ENCODE measurements at places on chromosomes 4 and X.

DNA sequence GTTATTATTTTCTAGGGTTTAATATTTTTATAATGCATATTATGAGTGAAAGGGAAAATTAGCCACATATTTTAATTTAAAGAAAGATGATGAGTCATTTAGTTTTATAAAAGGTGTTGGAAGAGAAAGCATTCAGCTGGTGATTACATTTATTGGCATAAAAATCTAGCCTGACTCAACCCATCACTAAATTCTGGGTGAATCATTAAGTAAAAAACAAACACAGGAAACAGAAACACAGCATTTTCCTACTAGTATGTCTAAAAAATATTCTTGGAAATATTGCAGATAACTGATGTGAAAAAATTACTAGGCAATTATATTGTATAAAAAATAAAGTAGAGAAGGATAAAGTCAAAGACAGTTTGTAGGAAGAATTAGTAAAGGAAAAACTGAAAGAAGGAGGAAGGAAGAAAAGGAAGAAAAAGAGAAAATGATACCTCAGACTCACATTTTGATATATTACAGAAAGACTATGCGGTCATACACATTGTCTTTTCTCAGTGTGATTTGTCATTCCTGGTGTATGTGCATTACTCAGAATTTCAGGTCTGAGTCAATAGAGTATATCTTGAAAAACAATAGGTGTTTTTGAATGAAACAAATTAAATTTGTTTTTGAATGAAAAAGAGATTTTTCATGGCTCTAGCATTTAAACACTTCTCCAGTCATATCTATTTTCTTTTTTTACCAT is 48.0 kb upstream of the SPOCK3 start:
- DNase-seq = no peak

DNA sequence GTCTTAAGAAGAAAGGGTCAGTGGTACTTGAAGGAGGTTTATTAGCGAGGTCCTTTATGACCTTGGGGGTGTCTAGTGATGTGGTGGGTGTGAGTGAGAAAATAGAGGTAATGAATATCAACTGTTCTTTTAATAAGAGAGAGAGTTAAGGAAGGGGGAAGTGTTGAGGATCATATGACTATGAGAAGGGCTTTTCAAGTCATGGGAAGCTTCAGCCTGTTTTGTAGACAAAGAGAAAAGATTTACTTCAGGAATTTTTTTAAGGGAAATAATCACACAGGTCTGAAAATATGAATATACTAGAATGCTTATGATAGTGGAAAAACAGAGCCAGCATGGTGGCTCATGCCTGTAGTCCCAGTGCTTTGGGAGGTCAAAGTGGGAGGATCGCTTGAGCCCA is 41.3 kb upstream of the MTMR1 start:
- DNase-seq = no peak

- DNase-seq = peak; percentile 47
Observed at GRCh38 chr4:167622481-167623240, 388.4 kb upstream of the SPOCK3 start.

GRCh38 chr4:124189545-124189944 is 523.0 kb downstream of the ANKRD50 start:
- DNase-seq = no peak

GRCh38 chrX:93259029-93259428 is 414.3 kb downstream of the NAP1L3 start:
- no peak for DNase-seq

DNA sequence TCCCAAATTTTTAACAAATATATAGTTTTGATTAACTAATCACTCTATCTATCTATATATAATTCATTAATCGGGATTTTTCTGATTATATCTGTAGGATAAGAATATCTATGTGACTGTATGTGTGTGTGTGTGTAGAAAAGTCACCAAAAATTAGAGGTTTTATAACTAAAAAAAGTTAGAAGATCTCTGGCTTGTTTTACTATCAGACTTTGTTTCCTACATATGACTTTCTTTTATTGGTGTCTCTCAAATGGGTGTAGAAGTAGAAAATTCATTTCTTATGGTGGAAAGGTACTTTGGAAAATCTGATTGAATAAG is 26.7 kb upstream of the TMPRSS11D start:
- DNase-seq = no peak

DNA sequence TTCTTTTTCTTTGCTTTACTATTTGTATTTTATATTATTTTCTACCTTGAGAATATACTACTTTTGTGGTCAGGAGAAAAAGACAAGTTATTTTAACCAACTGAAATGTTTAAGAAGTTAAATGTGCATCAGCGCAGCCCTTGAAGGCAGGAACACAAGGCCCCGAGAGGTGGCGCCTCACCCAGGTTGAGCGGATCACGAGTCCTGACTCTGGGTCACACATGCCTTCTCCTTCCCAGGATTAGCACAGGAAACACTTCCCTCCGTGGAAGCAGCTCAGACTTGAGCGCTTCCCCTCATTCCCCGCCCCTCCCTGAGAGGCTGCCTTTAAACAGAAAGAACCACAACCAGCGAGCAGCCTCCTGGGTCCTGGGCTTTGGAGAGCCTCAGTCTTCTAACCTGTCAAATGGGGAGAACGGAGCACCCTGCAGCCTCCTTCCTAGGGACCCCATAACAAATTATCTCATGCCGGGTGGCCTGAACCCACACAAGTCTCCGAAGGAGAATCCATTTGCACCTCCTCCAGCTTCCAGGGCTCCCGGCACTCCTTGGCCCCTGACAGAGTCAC is 217.6 kb downstream of the AFAP1 start:
- DNase-seq = no peak

DNA sequence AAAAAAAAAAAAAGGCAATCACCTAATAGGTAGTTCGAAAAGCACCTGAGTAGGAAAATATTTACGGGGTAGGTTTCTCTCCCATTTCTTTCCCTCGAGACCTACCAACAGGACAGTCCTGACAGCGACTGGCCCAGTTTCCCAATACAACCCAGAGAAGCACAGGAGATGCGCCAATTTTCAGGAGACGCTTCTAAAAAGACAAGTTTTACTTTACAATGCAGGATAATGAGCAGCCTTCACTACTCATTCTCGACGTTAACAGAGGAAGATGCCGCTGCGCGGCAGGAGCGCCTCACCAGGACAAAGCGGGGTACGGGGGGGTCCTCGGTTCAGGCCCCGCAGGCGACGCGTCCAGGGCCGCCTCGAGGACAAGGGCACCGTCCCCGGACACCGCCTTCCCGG is 708 bp downstream of the BCLAF3 start:
- DNase-seq = peak; percentile 11

GRCh38 chrX:45781901-45782553 is 581.4 kb upstream of the DIPK2B start:
- no peak for DNase-seq

DNA sequence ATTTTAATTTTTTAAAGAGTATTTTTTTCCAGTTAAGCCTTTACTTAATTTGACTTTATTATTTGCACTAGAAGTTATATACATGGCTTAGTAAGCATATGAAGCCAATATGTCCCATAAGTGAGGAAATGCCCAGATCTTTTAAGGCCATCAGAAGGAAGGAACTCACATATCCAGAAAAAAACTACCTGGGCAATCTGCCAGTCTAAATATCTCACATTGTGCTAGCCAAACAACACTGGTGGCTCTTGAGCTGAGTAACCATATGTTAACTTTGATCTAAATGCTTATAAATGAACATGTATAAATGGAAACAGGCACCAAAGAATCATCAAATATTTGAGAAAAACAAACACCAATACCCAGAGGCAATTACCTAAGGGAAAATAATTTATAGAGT is 138.6 kb upstream of the APOOL start:
- DNase-seq = no peak

DNA sequence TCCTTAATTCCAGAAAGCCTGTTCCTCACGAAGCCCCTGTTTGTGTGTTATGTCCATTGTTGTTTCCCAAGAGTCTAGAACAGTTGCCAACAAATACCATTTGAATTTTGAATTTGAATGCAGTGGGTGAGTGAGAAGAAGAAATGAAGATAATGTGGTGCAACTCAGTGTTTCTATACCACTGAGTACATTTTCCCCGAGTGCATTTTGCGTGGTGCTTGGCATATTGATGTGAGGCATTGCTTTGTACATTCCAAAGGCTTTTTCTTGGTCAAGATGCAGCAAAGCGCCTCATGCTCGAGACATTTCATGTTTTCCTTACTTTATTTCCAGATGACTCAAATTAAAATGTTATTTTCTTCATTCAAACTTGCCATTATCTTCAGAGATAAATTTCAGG is 253.1 kb upstream of the RPS6KA3 start:
- no peak for DNase-seq

DNA sequence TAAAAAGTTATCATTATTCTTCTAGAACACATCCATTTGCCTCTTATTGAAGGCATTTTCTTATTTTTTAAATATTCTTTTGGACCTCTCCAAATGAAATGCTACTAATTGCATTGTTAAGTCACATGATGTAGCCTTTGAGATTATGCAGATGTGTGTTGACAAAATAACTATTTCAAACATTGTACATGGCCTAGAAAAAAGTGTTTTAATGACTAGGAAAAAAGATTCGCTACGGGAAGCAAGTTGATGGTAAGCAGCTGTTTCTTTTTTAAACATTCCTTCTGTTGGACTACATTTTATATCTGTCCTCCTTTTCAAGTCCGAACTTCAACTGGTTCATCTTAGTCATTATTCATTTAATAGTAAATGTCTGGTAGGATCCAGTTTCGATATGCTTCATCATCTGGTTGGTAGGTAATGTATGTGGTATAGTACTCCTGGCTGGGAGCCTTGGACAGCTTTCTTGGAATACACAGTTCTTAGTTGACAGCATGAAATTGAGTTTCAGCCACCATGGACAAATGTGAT is 34.3 kb upstream of the GUCY1A1 start:
- no peak for DNase-seq

- DNase-seq = no peak
Observed at GRCh38 chr4:184583738-184584502, 65.3 kb downstream of the CASP3 start.

- DNase-seq = no peak
Observed at GRCh38 chr4:48139691-48140090, 5.6 kb upstream of the TXK start.

GRCh38 chrX:30504309-30504708 is 73.3 kb downstream of the TASL start:
- peak; percentile 30 for DNase-seq

DNA sequence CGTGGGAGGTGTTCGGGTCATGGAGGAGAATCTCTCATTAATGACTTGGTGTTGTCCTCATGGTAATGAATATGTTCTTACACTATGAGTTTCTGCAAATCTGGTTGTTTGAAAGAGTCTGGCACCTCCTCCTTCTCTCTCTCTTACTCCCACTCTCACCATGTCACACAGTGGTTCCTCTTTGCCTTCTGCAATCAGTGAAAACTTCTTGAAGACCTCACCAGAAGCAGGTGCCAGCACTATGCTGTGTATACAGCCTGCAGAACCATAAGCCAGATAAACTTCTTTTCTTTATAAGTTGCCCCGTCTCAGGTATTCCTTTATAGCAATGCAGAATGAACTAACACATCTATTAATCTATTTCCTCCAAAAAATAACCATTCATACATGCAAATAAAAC is 275.0 kb downstream of the ANTXR2 start:
- no peak for DNase-seq

DNA sequence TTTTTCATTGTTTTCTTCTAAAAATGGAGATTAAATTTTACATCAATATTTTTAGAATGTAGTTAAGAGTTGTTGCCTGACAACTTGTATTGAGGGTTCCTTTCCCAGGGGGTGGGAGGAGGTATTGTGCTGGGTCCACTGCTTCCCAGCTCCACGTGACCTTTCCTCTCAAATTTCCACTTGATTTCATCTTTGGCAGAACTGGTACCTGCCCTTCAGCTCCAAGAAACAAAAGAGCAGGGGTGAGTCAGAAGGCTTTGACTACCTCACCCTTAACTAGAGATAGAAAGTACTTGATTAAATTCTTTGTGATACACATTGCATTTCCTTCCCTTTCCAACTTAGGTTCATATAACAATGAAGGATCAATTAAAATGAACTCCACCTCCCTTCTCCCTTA is 19.7 kb downstream of the TRIM2 start:
- DNase-seq = no peak

DNA sequence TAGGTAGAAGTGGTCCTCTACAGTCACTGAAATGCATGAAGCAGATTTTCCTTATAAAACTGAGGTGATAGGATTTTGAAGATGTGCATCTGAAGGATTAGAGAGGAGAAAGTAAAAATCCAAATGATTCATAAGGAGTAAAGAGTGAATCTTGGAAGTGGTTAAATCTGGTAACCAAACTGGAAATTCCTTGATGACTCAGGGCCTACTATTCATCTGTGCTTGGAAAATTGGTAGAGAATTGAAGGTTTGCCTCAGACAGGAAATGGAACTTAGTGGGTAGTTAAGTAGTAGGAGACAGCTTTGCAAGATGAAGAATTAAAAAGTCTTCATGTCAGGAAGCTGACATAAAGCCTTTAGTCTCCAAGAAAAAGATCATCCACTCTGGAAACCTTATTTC is 368.9 kb upstream of the CTSO start:
- DNase-seq = no peak

GRCh38 chr4:101171747-101172146 is 175.6 kb downstream of the PPP3CA start:
- DNase-seq = no peak

GRCh38 chrX:39473812-39474211 is 623.9 kb downstream of the BCOR start:
- DNase-seq = no peak

- no peak for DNase-seq
Observed at GRCh38 chr4:59240011-59240410, 1960.1 kb upstream of the ADGRL3 start.

- no peak for DNase-seq
Observed at GRCh38 chr4:86058621-86059020, 301.2 kb downstream of the MAPK10 start.

GRCh38 chr4:153976954-153977353 is 188.1 kb upstream of the SFRP2 start:
- no peak for DNase-seq

- DNase-seq = peak; percentile 9
Observed at GRCh38 chr4:77308843-77309242, 151.8 kb downstream of the CCNG2 start.

DNA sequence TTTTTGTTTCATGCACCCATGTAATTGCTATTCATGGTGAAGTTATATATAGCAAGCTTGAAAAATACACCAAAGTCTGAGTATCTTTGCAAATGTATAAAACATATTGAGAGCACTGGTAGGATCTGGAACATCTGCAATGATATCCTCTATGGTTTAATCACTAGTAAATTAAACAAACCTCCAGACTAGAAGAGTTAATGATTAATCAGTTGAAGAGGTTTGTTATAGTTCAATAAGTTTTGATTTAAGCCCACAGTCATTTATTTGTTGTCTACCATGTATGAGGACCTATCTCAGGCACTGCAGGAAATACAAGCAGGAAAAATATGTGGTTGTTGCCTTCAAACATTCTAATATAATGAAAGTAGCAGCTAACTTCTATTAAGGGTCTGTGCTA is 16.5 kb downstream of the CYBB start:
- DNase-seq = no peak

GRCh38 chrX:19849464-19850080 is 37.8 kb downstream of the SH3KBP1 start:
- DNase-seq = no peak

DNA sequence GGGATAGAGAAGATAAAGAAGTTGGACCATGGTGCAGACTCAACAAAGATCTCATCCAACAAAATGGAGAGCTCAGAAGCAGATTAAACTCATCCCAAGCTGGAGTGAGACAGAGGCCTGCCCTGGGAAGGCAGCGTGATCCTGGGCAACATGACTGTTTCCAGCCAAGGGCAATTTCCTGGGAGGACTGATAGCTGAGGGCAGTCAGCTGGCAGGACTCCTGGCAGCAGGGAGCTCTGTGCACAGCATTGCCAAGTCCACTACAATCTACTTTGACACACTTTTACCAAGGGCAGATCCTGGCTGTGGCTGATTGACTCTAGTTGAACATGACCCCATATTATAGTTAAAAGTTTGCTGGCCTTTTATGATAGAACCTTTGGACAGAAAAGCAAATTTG is 357.3 kb upstream of the RASGEF1B start:
- no peak for DNase-seq
